ENCODE measurements at places on chromosomes 1 and 21.

DNA sequence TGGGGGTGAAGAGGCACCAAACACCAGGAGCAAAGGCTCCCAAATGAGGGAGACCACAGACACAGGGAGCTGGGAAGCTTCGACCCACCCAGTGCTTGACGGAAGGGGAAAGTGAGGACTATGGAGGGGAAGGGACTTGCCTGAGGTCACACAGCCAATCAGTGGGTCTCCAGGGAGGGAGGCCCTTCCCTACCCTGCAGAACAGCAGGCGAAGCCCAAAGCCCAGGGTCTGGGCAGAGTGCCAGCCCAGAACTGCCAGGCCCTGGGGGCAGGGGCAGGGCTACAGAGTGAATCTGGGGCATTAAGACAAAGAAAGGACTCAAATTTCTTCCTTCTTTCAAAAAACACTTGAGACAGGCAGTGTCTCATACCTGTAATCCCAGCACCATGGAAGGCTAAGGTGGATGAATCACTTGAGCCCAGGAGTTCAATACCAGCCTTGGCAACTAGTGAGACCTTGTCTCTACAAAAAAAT lies 45.5 kb upstream of the ECE1 start:
- DNase-seq = no peak

- DNase-seq = no peak
Measured at GRCh38 chr1:10671622-10672342, 124.7 kb downstream of the CASZ1 start.

- DNase-seq = no peak
Measured at GRCh38 chr1:82818586-82818985, 1017.9 kb downstream of the ADGRL2 start.

- DNase-seq = no peak
Measured at GRCh38 chr1:186605762-186606350, 74.4 kb downstream of the PTGS2 start.

GRCh38 chr1:100535264-100535663 lies 2.7 kb upstream of the GPR88 start:
- DNase-seq = peak; percentile 45

DNA sequence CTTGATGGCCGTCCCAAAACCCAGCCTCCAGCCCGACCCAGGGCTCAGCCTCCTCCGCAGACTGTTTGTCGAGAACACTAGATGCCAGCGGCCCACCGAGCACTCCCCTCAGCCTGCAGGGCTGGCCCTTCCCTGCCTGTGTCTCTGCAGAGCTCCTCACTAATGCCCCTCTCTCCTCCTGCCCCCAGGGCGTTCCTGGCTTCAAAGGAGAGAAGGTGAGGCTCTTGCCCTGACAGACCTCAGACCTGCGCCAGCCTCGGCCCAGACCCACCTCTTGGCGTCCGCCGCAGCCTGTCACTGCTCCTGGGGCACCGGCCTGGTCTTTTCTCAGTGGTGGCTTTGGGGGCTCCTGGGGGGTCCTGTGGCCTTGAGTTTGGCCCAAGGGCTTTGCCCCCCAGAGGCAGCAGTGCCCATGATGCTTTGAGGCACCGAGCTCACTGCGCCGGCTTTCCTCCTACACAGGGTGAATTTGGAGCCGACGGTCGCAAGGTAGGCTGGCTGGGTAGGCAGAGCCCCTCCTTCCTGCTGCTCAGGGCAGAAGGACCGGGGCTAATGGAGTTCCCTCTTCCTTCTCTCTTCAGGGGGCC lies 18.4 kb downstream of the COL6A2 start:
- DNase-seq = no peak

DNA sequence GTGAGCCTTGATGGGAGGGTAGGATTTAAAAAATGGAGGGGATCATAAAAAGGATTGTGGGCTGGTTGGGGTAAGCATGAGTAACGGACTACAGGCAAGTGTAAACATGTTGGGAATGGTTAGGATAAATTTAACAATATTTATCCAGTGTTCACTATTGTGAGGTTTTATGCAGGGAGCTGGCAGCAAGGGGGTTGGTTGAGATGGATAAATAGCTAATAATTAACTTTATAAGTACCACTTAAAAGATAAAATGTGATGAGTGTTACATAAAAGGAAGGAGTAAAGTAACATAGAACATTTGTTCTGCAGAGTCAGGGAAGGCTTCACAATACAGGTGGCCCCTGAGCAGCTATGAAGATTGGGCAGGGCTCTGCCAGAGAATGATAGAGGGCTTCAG lies 109.0 kb downstream of the NGF start:
- DNase-seq = no peak

DNA sequence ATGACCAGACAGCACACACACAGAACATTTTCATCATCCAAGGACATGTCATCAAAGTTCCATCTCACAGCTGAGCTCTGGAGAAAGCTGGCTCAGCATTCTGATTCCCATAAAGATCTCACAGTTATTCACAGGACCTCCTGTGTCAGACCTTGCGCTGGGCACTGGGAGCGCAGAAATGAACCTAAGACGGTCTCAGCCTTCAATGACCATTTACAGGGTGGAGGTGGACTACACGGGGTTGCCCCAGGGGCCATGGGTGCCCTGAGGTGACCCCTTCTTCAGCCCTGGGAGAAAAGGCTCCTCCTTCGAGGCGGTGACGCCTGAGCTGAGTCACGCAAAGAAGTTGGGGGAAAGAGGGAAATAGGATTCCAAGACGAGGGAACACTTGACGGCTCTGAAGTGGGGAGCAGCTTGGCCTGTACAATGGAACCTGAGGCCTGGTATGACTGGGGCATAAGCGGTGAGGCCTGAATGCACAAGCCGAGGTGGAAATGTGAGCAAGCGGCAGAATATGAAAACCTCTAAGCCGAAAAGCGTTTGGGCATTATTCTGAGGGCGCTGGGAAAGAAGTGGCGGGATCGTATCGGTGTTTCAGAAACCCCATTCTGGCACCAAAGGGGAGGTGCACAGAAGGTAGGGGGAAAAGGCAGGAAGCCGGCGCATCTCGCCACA lies 797 bp downstream of the CC2D1B start:
- DNase-seq = no peak

DNA sequence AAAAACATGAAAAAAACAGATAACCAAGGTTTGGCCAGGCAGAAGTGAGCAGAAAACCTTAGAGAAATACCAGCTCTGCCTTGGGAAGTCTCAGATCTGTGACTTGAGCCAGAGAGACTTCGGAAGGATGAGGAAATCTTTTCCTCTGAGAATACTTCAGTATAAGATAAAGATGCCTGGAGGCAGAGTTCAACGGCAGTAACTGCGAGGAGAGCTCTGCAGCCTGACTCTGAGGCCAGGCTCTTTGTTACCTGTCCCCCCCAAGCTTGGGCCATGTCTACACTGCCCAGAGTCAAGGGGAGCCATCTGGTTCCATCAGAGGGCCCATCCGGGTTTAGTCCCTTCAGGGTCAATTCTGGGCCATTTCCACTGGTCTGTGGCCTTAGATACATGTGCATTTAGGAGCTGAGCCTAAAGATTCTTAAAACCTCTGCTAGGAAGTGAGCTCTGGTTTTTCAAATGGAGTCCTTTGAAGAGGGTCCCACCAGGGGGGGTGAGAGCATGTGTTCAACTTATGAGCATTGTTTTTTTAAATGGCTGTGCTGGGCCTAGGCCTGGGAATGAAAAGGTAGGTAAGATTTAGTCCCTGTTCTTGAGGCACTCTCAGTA lies 8.7 kb downstream of the KIRREL1 start:
- no peak for DNase-seq

- no peak for DNase-seq
Measured at GRCh38 chr1:239792157-239792556, 299.5 kb upstream of the FMN2 start.

DNA sequence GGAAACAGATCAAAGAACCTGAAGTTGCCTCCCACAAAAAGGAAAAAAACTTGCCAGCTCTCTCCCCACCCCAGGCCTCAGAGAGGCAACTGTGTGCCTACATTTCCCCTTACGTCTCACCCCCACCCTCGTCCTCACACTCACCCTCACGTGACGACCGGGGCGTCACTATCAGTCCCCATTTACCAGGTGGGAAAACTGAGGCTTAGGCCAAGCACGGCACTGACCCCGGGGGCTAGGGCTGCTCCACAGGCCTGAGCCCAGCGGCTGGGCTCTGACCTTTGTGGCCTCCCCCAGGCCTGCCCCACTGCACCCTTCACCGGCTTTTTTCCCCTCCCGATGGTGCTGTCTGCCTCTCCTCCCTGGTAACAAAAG lies 51.5 kb upstream of the RUNX3 start:
- DNase-seq = no peak
